Endothelial cell of umbilical vein (primary cell): ENCODE measurements at places on chromosomes 13 and 19. TPM values are rescaled to one million over a fixed set of nuclear protein-coding genes. Genes with fewer than 3 reads are reported as not detected.

DNA sequence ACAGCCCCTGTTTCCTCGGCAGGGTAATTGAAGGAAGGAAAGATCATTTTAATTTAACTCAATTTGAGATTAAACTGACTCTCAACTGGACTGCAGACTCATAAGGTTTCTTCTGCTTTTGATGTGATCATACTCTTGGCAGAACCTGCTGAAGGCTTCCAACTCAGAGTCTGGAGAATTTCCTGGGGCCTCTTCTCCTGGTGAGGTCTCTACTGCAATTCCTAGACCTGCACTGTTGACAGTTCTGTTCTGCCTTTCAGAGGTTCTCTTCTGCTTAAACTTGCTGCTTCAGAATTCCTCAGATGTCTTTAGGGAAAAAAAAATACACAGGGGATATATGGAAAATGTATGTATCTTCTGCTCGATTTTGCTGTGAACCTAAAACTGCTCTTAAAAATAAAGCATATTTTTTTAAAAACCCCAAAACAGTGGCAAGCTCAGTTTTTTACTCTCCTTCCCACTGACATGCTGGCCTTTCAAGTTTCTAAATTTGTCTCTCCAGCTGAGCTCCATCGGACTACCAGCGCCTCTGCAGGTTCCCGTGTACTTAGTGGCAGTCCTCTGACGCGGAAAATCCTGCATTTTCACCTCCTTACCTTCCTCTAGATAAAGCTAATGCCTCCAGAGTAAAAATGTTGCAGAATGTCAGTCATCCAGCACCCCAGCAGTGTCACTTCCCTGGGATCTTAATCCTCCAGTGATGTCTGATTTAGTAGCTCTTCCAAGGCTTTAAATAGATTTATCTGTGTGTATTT, 733.5 kb upstream of the SGCG start:
- DNase-seq: no peak

DNA sequence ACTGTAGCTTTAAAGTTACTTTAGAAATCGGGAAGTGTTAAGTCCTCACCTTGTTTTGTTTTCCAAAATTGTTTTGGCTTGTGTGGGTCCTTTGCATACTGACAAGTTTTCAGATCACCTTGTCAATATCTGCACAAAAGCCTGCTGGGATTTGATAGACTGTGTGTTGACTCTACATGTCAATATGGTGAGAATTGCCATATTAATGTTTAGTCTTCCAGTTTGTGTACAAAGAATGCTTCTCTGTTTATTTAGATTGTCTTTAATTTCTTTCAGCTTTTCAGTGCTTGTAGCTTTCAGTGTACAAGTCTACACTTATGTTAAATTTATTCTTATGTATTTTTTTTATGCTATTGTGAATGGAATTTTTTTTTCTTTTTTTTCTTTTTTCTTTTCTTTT, 50.2 kb downstream of the SIPA1L3 start:
- no peak for DNase-seq

GRCh38 chr19:498511-498891, 2.2 kb downstream of the MADCAM1 start:
- no peak for DNase-seq

DNA sequence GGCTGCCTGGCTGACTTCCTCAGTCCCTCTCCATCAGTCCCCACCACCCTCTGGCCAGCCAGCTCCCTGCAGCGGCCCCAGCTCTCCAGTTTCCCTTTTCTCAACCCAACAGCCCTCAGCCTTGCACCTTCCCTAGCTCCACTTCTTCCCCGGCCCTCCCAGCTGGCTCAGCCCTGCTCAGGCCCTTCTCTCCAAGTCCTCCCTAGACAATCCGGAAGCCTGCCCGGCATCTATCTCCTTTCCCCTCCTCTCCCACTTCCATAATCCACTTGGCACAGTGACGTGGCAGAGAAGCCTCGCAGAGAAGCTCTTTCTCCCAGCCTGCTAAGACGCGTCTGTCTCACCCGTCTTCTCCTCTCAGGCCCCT, 1.1 kb downstream of the UBXN6 start:
- DNase-seq: peak; percentile 63

GRCh38 chr19:3723883-3724282, 15.7 kb downstream of the TJP3 start:
- DNase-seq: no peak

DNA sequence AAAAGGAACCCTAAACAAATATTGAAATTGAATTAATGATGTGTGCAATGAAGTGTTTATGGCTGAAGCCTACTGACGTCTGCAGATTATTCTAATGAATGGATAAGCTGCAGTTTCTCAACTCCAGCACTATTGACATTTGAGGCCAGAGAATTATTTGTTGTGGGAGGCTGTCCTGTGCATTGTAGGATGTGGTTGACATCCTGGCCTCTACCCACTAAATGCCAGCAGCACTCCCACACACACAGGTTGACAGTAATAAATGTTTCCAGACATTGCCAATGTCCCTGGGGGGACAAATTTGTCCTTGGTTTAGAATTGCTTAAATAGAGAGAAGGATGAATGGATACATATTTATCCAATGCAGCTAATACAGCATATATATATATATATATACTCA, 19.2 kb upstream of the MYH14 start:
- DNase-seq: no peak

DNA sequence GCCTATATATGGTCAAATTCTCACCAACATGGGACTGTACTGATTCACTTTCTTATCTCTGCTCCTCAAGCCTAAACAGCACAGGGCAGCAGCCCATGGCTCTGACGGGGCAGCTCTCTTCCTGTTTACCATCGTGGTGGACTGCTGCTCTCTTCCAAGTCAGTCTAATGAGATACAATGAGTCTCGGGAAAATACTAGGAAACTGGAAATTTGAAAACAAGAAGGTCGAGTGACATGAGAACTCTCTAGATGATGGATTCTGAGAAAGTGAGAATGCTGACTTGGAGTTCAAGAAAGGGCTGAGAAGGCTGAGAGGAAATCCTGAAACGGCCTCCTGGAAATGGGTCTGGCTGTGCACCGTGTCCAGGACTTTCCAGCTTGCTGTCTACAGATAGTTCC, 122.8 kb upstream of the ARGLU1 start:
- DNase-seq: peak; percentile 86

DNA sequence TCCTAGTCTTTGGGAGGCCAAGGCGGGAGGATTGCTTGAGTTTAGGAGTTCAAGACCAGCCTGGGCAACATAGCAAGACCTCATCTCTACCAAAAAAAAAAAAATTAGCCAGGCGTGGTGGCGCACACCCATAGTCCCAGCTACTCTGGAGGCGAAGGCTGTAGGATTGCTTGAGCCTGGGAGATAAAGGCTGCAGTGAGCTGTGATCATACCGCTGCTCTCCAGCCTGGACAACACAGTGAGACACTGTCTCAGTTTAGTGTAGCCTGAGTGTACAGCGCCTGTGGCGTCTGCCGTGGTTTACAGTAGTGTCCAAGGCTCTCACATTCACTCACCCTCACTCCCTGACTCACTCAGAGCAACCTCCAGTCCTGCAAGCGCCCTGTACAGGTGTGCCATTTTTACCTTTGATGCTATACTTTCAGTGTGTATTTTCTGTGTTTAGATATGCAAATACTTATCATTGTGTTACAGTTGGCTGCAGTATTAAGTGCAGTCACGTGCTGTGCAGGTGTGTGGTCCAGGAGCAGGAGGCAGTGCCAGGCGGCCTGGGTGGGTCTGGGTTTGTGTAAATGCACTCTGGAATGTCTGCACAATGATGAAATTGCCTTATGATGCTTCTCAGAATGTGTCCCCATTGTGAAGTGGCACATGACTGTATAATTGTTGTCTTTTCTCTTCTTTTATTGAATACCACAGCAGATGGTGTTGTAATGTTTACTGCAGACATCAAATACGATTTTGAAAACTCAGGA, 36.1 kb upstream of the DCUN1D2 start:
- no peak for DNase-seq

- no peak for DNase-seq
Measured at GRCh38 chr13:27242702-27243101, 8.7 kb upstream of the RPL21 start.

DNA sequence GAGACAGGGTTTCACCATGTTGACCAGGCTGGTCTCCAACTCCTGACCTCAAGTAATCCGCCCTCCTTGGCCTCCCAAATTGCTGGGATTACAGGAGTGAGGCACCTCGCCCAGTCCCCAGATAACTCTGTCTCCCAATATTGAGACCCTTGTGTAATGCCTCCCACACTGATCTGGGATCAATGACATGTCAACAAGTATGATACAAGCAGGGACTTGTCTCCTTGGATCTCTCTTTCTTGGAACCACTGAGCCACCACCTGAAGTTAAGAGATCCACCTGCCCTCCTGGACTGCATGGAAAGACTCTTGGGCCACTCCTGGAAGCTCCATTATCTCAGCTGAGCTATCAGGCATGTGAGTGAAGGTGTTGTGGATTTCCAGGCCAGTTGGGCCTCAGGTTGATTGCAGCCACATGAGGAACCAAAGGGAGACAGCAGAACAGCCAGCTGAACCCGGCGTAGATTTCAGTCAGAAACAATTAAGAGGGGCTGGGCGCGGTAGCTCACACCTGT, 15.1 kb downstream of the NFKBID start:
- DNase-seq: no peak

DNA sequence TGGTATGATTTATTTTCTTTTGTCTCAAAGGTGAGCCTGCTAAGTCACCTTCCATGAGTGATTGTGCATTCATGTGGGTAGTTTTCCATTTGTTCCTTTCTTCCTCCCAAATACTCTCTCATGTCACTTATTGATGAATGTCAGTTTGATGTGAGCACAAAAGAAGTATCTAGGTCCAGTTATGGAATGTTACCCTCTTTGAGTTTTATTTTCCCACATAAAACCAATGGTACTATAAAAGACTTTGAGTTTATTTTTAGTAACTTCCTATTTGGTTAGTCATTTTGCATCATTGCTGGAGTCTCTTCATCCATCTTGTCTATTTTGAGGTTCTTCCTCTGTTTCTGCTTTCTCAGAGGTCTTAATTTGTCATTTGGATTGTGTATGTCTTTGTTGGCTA, 321.3 kb downstream of the GPC6 start:
- DNase-seq: no peak

- DNase-seq: no peak
Measured at GRCh38 chr13:38630780-38631179, 56.1 kb upstream of the FREM2 start.

Gene SOX1
- not detected in 2 replicates for polyA plus RNA-seq

Gene PLIN5
- 0.17 and 0.24 TPM in 2 replicates for polyA plus RNA-seq

Gene KIR2DL1
- not detected in 2 replicates for polyA plus RNA-seq

Gene NOVA2
- polyA plus RNA-seq: 4.2 and 5.6 TPM in 2 replicates

Gene ARL11
- polyA plus RNA-seq: 0.06 TPM in 2 replicates

Gene LRFN3
- polyA plus RNA-seq: 4.1 and 5.8 TPM in 2 replicates

Gene PLVAP
- polyA plus RNA-seq: 16.9 and 19.9 TPM in 2 replicates

Gene ZNF350
- 2.1 and 2.6 TPM in 2 replicates for polyA plus RNA-seq

Gene NCAN
- not detected in 2 replicates for polyA plus RNA-seq

Gene FGF9
- polyA plus RNA-seq: not detected in 2 replicates
